Cortex of kidney (tissue), 1 donor: ENCODE measurements at places on chromosomes 4 and X.

- no peak for DNase-seq
Observed at GRCh38 chrX:2974961-2975360, 31.4 kb upstream of the ARSH start.

DNA sequence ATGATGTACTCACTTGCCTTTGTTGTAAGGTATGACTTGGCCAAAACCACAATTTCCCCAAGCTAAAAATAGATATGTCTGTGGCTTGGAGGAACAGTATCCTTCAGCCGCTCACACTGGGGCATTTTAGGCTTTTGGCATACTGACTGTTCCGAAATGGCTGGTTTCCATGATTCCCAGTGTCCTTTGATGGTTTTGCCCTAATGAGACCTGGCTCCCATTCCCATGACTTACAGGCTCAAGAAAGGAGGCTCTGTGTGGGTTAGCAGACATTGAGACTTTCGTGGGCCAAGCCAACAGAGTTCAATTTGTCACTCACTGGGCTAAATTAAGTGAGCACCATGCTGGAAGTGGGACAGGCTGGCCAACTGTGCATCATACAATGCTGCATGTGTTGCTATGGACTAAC is 150.6 kb downstream of the CEP135 start:
- no peak for DNase-seq

DNA sequence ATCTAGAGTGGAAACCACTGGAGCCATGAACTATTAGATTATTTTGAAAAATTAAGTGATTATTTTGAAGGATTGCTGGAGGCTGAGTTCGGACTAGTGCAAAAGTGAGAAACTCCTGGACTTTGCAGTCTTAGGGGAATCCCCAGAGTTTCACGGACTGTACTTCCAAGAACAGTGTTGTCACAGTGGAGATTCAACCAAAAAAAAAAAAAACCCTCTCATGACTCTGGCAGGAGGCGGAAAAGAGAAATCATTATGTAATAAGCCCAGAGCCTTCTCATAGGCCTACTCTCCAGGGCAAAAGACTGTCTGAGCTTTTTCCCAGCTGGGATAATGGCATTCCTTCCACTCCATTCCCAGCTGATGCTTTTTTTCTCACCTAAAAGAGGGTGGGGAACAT is 16.8 kb upstream of the C4orf51 start:
- no peak for DNase-seq

- DNase-seq: no peak
Observed at GRCh38 chrX:63613531-63614028, 171.4 kb downstream of the ARHGEF9 start.

- DNase-seq: no peak
Observed at GRCh38 chrX:115561605-115562479, 868 bp downstream of the PLS3 start.

GRCh38 chr4:140061194-140061593 is 92.8 kb downstream of the MAML3 start:
- DNase-seq: no peak

GRCh38 chr4:13543032-13543838 is 1.1 kb downstream of the NKX3-2 start:
- no peak for DNase-seq

GRCh38 chrX:9352243-9352642 is 112.6 kb upstream of the TBL1X start:
- no peak for DNase-seq

- DNase-seq: no peak
Observed at GRCh38 chr4:48116582-48116981, 17.5 kb downstream of the TXK start.

- DNase-seq: no peak
Observed at GRCh38 chr4:83454686-83455085, 937 bp downstream of the HELQ start.

GRCh38 chrX:153763989-153764755 is at the start of gene PLXNB3:
Gene PLXNB3 (plus strand): TSS chrX:153764249. CDS start chrX:153765536, 1,287 bp downstream.
- no peak for DNase-seq

DNA sequence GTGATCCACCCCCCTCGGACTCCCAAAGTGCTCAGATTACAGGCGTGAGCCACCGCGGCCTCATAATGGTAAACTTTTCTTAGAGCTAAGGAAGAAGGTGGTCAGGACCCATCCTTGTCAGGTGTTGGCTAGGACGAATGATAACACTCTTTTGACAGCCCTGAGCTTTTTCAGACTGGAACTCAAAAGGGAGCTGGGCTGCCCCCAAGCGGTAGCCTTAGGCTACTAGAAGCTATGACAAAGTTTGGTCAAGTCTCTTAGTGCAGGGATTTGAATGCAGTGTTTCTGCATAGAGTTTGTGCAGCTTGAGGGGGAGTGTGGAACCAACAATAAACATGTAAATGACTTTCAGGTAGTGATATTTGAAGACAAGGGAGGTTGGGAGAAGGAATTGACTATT is 11.8 kb upstream of the HSD17B10 start:
- no peak for DNase-seq

DNA sequence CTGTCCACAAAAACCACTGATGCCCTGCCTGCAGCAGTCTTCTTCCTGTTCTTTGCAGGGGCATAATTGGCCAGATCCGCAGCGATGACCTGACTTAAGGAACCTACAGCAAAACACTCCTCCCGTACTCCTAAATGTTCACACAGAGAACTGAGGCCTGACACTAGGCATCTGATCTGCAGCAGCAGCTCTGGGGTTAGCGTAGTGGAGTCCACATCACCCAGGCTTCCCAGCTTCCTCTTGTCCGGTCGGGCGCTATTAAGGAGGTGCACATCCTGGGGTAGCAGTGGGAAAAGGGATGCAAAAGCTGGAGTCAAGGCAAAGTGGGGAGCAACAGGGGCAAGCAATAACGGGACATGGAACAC is 758 bp downstream of the SCFD2 start:
- DNase-seq: no peak

- no peak for DNase-seq
Observed at GRCh38 chrX:21176921-21177571, 197.2 kb upstream of the CNKSR2 start.

DNA sequence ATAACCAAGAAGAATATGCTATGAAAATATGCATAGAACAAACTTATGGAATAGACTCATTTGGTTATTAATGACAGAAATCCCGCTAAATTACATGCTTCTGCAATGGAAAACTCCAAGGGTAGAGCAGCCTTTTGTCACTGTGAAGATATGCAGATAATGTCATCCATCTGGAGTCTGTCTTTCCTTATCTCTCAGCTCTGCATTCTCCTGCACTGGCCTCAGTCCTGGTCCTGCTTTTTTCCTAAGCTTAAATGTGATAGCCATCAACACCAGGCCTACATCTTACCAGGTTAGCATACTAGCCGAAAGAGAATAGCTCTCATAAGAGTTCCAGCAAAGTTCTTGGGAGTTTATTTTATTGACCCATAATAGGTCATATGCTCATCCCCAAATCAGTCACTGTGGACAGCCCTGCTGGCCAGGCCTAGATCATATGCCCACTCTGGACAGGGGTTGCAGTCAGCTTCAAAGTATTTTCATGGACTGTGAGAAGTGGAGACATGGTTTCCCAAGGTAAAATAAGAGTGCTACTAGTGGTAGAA is 86.5 kb upstream of the LEF1 start:
- DNase-seq: no peak

GRCh38 chrX:97763981-97764380 is 880.3 kb downstream of the RPA4 start:
- DNase-seq: no peak

GRCh38 chr4:180518906-180519305 is 1724.3 kb upstream of the TENM3 start:
- no peak for DNase-seq

DNA sequence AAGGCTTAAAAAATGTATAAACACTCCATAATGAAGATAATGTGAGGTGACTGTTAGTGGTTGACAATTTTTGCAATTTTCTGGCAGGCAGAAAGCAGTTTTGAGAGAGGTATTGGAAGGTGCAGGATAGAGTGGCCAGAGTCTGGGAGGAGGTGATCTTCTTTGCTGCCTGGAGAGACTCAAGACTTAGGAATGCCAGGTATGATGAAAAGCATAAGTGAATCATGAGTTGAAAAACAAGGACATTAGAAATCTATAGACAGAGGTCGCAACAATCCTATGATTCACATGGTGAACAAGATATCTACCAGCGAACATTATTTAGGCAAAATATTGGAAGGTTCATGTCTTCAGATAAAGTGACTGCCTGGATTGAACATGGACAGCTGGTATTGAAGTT is 118.5 kb downstream of the CFAP299 start:
- DNase-seq: no peak

DNA sequence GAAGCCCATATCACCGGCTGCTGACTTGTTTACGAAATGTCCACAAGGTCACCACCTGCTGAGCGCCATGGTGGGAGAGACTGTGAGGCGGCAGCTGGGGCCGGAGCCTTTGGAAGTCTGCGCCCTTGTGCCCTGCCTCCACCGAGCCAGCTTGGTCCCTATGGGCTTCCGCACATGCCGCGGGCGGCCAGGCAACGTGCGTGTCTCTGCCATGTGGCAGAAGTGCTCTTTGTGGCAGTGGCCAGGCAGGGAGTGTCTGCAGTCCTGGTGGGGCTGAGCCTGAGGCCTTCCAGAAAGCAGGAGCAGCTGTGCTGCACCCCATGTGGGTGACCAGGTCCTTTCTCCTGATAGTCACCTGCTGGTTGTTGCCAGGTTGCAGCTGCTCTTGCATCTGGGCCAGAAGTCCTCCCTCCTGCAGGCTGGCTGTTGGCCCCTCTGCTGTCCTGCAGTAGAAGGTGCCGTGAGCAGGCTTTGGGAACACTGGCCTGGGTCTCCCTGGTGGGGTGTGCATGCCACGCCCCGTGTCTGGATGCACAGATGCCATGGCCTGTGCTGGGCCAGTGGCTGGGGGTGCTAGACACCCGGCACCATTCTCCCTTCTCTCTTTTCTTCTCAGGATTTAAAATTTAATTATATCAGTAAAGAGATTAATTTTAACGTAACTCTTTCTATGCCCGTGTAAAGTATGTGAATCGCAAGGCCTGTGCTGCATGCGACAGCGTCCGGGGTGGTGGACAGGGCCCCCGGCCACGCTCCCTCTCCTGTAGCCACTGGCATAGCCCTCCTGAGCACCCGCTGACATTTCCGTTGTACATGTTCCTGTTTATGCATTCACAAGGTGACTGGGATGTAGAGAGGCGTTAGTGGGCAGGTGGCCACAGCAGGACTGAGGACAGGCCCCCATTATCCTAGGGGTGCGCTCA is 8.7 kb upstream of the MSANTD1 start:
- no peak for DNase-seq

DNA sequence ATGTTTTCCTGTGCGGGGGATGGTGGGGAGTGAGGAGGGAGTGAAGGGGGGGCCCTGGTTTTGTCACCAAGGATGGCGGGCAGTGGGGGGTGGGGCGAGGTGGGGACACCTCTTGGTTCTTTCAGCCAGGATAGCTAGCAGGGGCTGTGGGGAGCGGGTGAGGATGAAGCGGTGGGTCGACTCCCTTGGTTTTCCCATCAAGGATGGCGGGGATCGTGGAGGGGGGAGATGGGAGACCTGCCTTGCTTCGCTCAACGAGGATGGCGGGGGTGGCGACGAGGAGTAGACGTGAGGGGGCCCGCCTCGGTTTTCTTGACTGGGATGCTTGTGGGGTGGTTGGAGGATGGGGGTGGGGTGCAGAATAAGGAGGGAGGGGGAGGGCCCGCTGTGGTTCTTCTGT is 643 bp downstream of the FHL1 start:
- no peak for DNase-seq

DNA sequence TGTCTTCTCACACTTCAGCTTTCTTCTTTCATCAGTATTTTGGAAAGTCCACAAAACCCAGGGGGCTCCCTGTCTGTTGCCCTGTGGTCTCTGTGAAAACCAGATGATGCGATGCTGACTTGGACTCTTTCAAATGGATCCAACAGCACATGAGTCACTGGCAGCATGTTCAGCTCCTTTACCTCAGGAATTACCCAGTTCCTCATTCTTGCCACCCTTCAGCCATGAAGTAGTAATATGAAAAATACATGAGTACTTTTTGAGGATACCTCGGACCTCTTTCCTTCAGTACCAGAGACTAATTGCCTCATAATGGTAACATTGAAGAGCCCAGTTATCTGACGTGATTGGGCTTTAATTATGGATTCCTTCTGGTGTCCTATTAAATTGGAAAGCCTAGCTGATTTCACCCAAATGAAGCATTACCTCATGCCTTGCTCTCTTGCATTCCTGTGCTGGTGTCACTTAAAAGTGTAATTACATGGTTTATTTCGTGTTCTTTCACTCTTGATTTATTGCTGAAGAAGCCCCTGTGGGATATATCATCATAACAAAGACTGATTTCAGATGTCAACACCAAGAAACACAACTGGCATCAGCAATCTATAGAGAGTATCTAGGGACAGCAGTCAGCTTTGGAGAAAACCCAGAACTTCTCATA is 63.4 kb downstream of the NFKB1 start:
- no peak for DNase-seq
